ENCODE measurements at places on chromosomes 6 and 20. TPM values are rescaled to one million over a fixed set of nuclear protein-coding genes. Genes with fewer than 3 reads are reported as not detected.

The PHACTR1 gene
- total RNA-seq: not detected

The TRAPPC3L gene
- total RNA-seq: not detected

The HSPA1L gene
- 2.0 TPM for total RNA-seq

The DDO gene
- total RNA-seq: not detected

The SMOC2 gene
- not detected for total RNA-seq

The CLVS2 gene
- total RNA-seq: not detected

The PTPN1 gene
- 83.4 TPM for total RNA-seq

The ZMYND8 gene
- total RNA-seq: 28.1 TPM

The ISM1 gene
- 0.34 TPM for total RNA-seq

The ABHD16B gene
- not detected for total RNA-seq

The SIGLEC1 gene
- total RNA-seq: not detected

The PERP gene
- total RNA-seq: 8.8 TPM

The HCK gene
- total RNA-seq: not detected

The C6orf58 gene
- total RNA-seq: not detected

The HDGFL1 gene
- not detected for total RNA-seq

The ORC3 gene
- total RNA-seq: 38.7 TPM

The REM1 gene
- not detected for total RNA-seq

The SLC35F1 gene
- 0.14 TPM for total RNA-seq

The SLC17A3 gene
- not detected for total RNA-seq
